CD4-positive, alpha-beta T cell treated with Interferon alpha-2 for 1 hour (primary cell): ENCODE measurements at places on chromosomes 7 and 10.

GRCh38 chr7:117190746-117191435 lies 132.0 kb downstream of the WNT2 start:
- DNase-seq: no peak

DNA sequence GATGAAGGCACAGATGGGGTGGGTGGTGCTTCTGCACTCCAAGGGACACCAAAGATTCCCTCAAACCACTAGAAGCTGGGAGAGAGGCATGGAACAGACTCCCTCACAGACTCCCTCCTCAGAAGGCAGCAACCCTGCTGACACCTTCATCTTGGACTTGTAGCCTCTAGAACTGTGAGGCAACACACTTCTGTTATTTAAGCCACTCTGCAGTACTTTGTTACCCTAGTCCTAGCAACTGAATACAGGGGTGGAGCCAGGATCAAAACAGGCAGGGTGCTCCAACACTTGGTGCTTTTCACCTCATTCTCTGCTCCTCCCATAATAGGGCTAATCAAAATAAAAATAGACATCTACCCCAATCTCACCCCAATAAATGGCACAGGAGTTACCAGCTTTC lies 2.3 kb upstream of the GSTO1 start:
- no peak for DNase-seq

- DNase-seq: no peak
Observed at GRCh38 chr7:64889686-64890162, 13.3 kb upstream of the ZNF273 start.

DNA sequence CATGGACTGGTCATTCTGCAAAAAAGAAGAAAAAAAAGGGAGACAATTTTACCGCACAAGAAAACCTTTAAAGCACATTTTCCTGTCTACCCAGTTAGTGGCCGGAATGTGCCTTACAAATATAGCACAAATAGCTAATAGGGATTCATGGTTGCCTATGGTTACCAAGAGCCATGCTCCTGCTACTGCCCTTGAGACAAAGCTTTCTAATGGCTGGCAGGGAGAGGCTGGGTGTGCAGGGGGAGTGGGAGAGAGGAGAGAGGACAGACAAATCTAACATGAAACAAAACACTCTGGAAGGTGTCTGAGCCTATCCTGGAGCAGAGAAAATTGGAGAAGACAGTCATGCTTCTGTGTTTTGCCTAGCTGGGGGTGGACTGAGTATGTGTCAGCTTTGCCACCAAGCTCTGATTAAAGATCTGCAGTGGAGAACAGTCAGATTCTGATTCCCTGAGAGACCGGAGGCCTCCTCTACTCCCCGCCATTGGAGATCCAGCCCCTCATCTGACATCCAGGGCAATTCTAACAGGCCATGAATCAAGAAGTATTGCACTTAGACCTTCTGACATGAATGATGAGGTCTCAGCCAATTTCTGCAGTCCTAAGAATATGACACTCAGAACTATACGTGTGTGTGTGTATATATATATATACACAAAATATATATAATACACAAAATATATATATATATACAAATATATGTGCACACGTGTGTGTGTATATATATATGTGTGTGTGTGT lies 80.2 kb downstream of the PRTFDC1 start:
- no peak for DNase-seq

DNA sequence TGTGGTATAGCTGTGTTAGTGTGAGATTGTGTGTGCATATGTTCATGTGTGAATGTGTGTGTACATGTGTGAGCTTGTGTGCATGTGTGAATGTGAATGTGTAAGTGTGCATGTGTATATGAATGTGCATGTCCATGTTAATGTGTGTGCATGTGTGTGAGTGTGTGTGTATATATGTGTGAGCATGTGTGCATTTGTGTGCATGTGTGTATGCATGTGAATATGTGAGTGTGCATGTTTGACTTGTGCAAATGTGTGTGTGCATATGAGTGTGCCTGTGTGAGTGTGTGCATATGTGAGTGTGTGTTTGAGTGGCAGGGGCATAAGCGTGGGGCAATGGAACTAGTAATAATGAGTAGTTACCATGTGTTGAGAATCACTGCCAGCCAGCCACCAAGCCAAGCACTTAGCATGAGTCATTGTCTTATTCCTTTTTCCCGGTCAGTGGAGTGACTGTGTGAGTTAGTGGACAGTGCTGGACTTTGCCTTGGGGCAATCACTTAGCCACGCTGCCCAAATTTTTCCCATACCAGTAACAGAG lies 46.3 kb upstream of the SHH start:
- DNase-seq: no peak
